ENCODE measurements at places on chromosomes 7 and 10.

DNA sequence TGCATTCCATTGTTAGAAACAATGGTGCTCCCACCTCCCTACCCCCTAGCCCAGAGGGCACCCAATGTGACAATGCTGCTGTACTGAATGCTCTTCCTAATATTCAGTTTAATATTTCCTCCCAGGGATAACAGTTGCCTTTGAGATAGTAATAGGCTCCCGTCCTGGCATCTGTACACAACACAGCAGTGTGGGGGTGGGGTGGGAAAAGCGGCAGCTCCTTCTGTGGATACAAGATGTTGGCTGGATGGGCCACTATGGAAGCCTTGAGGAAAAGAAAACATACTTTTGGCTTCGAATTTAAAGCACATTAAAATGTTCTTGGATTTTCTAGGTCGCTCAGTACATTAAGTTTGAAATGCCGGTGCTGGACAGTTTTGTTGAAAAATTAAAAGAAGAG, 9.2 kb upstream of the ZNF22 start:
- DNase-seq: no peak

DNA sequence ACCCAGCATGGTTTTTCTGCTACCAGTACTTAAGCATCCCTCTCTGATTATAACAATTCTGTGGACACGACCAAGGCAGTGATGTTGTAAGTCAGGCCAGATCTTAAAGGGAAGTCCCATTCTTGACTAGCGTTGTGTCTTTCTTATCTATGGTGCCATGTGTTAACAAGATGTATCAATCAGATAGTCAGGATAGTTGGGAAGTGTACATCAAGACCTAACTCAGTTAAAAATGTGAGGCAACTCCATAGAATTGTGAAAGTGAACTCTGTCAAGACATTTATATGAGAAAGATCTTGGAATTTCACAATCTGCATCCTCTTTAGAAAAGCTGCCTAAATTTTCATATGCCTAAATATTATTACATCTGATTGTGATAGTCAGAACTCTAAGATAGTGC, 341.7 kb upstream of the SEMA3D start:
- DNase-seq: no peak

DNA sequence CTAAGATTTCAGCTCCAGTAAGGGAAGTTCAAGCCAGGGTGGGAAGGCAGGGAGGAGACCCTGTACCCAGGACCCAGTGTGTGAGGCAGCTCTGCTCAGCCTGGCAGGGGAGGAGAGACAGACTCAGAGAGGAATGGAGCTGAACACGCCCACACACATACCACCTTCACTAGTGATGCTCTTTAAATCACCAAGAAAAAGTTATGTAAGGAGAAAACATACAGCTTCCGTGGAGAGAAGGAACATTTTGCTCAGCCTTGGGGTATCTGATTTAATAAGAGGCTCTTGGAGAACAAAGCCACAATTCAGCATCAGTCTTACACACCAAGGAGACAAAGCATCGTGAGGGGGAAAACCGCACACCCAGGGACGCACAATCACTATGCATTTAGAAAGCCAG, 62.9 kb downstream of the PRKAG2 start:
- no peak for DNase-seq

DNA sequence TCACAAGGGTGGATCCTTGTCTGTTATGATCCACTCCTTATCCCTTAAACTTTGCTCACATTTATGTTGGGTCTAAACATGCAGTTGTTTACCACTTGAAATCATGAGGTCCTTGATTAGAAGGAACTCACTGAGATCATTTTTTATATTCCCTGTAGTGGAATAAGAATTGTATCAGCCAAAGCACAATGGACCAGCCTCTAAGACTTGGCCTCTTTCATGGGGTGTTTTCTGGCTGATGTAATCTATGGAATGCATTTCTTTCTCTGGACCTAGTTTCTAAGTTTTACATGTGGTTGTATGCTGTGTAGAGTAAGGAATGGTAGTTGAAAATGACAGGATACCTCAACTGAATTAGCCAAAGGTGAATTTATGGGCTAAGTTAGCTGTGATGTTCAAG, 376.6 kb downstream of the SORCS3 start:
- DNase-seq: no peak

- DNase-seq: no peak
Observed at GRCh38 chr7:64628721-64629120, 37.2 kb upstream of the ZNF107 start.

GRCh38 chr10:86319676-86320075, 46.9 kb downstream of the GRID1 start:
- DNase-seq: no peak

DNA sequence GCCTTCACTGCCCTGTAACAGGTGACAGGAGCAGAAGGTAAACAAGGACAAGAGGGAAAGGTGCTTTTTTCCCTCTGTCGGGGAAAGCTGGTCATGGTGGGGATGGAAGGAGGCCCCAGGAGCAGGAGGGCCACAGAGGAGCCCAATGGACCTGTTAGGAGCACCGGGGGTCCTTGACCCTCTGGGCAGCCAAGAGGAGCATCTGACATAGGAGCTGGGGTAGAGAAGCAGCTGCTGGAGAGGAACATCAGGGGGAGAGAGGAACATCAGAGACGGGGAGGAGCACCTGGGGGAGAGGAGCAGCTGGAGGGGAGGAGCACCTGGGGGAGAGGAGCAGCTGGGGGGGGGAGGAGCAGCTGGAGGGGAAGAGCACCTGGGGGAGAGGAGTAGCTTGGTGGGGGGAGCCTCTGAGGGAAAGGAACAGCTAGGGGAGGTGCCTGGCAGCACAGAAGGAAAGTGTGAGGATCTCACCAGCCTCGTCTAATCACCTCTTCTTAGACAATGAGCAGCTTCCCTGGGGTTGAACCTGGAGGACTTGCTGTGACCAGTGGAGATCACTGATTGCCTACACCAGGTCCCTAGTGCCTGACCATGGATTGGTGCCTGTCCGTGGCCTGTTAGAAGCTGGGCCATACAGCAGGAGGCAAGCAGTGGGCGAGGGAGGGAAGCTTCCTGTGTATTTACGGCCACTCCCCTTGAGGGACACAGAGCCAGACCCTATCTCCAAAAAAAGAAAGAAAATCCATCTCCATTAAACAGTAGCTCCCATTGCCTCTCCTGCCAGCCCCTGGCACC, 37.6 kb downstream of the JAKMIP3 start:
- DNase-seq: no peak

GRCh38 chr10:126468876-126469643, 80.8 kb upstream of the ADAM12 start:
- peak; percentile 60 for DNase-seq

- no peak for DNase-seq
Observed at GRCh38 chr10:63344269-63344668, 121.5 kb downstream of the JMJD1C start.

DNA sequence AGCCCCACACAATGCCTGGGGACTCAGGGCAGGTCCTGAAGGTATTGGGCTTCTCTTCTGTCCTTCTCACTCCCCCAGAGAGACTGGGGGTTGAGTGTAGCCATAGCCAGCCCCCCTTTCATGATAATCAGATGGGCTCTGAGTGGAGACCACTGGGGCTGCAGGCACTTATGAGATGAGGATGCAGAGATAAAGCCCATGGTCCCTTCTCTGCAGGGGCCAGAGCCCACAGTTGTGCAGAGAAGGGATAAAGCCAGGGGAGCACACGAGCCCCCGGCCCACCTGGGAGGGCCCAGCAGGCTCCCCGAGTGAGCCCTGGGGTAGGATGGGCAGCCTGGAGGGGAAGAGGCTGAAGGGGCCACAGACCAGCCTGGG, 96.2 kb downstream of the BMS1 start:
- DNase-seq: no peak

DNA sequence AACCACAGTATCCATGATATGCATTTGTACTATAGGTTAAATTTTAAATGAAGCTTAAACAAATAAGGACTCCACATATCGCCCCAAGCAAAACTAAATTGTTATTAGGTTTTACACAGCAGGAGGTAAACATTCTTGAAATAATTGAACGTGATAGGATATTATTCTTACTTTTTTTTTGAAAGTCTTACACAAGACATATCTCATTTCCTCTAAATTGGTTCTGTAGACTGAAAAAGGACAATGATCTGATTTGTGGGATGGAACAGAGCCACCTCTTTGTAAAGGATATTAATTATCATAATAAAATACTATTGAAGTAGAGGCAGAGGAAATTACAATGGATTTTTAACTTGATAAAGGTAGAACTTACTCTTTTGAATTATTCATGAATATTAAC, 155.1 kb upstream of the SEMA3D start:
- no peak for DNase-seq

DNA sequence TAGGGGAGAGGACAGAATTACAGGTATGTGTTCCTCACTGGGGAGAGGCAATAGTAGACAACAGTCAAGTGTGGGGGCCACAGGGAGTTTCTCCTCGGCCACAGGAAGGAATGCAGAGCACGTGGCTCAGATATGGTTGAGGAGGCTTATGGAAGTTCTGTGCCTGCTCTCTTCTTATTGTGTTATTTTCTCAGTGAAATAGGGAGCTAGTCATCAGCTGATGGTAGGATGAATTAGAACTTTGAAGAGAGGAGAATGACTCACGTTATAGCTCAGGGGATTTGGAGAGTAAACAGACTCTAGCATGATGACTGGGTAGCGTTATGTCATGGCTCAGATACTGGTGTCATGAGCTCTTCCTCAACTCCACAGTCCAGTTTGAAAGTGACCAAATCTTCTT, 308.3 kb upstream of the IGFBP3 start:
- no peak for DNase-seq

DNA sequence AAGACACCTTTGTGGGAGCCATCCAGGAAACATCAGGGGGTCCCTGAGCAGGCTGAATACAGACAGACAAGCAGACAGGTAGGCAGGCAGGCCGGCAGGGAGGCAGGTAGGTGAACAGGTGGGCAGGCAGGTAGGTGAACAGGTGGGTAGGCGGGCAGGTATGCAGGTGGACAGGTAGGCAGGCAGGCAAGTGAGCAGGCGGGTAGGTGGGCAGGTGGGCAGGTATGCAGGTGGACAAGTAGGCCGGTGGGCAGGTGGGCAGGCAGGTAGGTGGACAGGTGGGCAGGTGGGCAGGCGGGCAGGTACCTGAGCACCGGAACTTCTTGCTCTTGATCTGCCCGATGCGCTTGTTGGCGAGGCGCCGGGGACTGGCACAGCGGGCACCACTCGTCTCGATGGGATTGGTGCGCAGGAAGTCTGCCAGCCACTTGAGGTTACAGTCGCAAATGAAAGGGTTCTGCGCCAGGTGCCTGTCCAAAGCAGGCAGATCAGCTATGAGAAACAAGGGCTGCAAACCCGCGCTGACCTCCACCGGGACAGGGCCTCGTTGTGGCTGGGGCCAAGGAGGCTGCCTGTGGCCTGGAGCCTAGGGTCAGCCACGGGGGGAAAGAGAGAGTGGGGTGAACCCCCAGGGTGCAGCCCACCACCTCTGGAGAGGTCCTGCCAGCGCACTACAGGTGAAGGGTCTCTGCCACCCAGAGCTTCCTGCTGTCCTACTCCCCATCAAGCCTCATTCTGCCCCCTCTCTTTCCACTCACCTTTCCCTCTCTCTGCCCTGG, 136.9 kb downstream of the SLIT1 start:
- DNase-seq: no peak

GRCh38 chr7:52726986-52727385, 308.4 kb upstream of the POM121L12 start:
- DNase-seq: no peak

DNA sequence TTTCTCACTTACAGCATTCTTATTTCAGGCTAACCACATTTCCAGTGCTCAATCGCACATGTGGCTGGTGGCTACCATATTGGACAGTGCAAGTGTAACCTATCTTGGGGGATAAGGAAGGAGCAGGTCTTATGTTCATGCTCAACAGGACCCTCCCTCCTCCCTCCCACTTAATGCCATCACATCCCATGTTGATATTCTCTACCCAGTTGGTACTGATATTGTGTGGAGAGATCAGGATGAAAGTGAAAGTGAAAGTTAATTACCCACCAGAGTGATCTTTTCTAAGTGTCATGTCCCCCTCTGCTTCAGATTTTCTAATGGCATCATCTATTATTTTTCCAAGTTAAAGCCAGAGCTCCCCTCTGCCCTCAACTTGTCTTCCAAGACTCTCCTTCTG, 91.6 kb downstream of the BMPER start:
- no peak for DNase-seq

DNA sequence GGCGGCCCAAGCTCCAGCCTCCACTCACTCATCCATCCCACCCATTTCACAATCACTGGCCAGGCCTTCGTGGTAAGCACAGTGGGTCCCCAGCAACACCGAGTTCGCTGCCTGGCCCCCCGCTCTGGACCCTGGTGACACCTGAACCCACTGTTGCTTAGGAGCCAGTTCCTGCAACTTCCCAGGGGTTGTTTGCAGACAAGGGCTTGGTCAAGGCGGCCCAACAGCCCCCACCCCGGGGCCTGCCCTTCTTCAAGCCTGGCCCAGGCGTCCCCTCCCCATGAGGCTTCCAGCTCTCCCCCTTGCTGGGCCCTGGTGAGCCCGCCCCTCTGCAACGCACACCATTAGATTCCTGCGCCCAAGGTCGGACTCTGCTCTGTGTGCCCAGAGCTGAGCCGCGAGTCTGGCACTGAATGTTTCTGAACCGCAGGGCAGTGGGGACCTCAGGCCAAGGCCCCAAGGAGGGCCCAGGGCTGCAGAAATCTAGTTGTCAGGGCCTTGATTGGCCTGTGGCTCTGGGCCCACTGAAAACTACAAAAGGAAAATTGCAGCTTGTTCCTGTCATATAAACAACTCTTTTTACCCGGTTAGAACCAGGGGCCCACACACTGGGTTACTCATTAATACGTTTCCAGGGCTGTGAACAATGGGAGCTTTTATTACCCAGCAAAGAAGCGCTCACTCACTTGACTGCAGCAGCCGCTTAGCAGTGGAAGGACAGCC, 2.1 kb upstream of the COX19 start:
- no peak for DNase-seq

- DNase-seq: no peak
Observed at GRCh38 chr10:30704026-30704600, 74.6 kb upstream of the LYZL2 start.

- no peak for DNase-seq
Observed at GRCh38 chr7:51328351-51328801, 11.8 kb upstream of the COBL start.

DNA sequence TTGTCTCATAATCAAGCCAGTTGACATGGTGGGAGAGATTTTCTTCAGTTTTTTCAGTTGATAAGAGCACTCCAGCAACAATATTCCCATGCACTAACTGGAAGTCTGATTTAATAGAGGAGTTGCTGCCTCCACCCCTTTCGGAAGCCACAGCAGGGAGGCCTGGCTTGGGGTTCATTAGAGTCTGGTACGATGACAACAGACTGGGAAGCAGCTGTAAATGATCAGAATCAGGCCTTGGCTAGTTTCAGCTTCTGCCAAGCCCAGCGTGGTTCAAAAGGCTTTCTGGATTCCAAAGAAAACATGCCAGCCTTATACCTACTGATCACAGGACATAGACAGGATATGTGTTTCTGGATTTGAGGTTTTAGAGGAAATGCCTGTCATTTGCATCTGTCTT, 274.0 kb downstream of the CSTF2T start:
- DNase-seq: no peak

Data from Kasumi-1 (cell line).